Fibroblast of lung (primary cell): ENCODE measurements at places on chromosomes 5 and 9.

GRCh38 chr5:58816181-58816731 lies 233.4 kb downstream of the RAB3C start:
- no peak for DNase-seq
- H3K4me3 ChIP-seq: no peak overlapping the region
- H3K36me3 ChIP-seq: no peaks in the 10 kb centered on the region
- H3K27ac ChIP-seq: no peak overlapping the region
- H3K4me1 ChIP-seq: no peaks in the 10 kb centered on the region
- H3K27me3 ChIP-seq: no peaks in the 10 kb centered on the region

GRCh38 chr5:20266066-20266465 lies 278.1 kb upstream of the CDH18 start:
- H3K4me3 ChIP-seq: no peak overlapping the region
- peak; percentile 60 for DNase-seq
- no peaks in the 10 kb centered on the region for H3K27me3 ChIP-seq
- no peak overlapping the region for H3K27ac ChIP-seq
- no peaks in the 10 kb centered on the region for H3K36me3 ChIP-seq

- no peaks in the 10 kb centered on the region for H3K27me3 ChIP-seq
- no peak overlapping the region for H3K4me3 ChIP-seq
- no peak for DNase-seq
These were observed 102.6 kb upstream of the TRPM3 start for GRCh38 chr9:71223953-71224538.

DNA sequence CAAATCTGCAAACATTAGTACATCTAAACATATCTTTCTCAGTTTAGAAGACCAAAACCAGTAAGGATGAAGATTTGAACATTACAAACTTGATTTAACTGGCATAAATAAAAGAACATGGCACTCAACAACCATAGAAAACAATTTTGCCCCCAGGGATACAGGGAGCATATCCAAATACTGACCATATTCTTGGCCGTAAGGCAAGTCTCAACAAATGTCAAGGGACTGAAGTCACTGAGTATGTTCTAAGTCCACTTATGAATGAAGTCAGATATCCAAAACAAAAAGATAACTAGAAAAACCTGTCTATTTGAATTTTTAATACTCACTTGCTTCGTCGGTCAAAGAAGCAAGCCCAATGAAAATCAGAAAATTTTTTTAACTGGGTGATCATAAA lies 14.1 kb downstream of the FEM1C start:
- H3K27me3 ChIP-seq: no peaks in the 10 kb centered on the region
- peaks cover 4% of the 10 kb centered on the region for H3K4me1 ChIP-seq
- no peaks in the 10 kb centered on the region for H3K36me3 ChIP-seq
- H3K4me3 ChIP-seq: peak overlapping the region; percentile 3
- no peak overlapping the region for H3K27ac ChIP-seq

DNA sequence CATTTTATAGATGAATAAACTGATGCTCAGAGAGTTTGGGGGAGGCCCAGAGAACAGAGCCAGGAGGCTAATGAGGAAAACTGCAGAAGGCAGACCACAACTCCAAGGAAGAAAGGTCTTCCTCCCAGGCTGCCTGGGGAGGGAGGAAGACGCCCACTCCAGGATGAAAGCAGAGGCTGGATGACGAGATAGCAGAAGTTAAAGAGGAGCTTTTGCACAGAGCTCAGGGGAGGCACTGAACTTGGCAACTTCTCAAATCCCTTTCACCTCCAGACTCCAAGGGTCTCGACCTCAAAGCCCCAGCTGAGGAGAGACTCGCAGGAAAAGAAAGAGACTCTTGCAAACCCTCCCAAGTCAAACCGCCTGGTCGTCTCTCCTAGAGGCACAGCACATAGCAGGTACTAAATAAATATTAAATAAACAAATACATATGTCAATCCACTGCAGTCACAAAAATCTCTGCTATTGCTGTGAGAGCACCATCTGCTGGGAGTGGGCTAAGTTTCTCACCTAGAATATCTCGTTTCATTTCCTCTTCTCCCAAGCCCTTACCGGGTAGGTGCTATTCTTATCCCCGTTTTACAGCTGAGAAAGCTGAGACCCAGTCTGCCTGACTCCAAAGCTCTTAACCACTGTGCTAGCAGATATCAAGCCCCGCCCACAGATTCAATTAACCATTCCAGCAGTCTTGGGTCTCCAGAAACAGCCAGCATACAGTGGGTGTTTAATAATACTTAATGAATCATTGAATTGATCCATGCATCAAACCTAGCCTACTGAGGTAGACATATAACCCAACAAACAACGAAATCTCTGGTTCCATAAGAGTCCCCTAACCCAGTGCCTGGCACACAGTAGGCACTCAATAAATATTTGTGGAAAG lies 97.8 kb upstream of the HAND1 start:
- no peak overlapping the region for H3K27ac ChIP-seq
- H3K27me3 ChIP-seq: peaks cover 14% of the 10 kb centered on the region
- H3K36me3 ChIP-seq: no peaks in the 10 kb centered on the region
- H3K4me3 ChIP-seq: no peak overlapping the region
- no peak for DNase-seq

- H3K27me3 ChIP-seq: no peaks in the 10 kb centered on the region
- no peaks in the 10 kb centered on the region for H3K36me3 ChIP-seq
- H3K4me1 ChIP-seq: peaks cover 20% of the 10 kb centered on the region
- H3K4me3 ChIP-seq: peak overlapping the region; percentile 69
- H3K27ac ChIP-seq: peak overlapping the region; percentile 29
These were observed 705 bp downstream of the SEPTIN8 start for GRCh38 chr5:132776131-132776937.

DNA sequence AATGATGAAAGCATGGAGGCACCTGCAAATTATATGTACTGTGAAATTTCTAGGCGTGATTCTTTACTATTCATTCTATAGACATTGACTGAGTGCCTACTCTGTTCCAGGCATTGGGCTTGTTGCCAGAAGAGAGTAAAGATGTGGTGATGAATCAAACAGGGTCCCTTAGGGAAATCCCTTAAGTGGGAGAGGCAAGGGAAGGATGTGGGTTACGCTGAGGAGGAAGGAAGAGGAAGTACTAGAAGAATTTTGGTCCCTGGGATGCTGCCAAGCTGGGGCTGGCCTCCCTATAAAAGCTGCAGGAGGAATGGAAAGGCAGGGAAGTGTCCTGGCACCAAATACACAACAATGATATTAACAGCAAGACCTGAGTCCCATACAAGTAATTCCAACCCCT lies 76.7 kb upstream of the SPOCK1 start:
- no peak overlapping the region for H3K27ac ChIP-seq
- DNase-seq: peak; percentile 39
- H3K36me3 ChIP-seq: no peaks in the 10 kb centered on the region
- H3K27me3 ChIP-seq: no peaks in the 10 kb centered on the region

- no peaks in the 10 kb centered on the region for H3K4me1 ChIP-seq
- DNase-seq: no peak
- H3K36me3 ChIP-seq: no peaks in the 10 kb centered on the region
- H3K27me3 ChIP-seq: no peaks in the 10 kb centered on the region
- no peak overlapping the region for H3K27ac ChIP-seq
These were observed 53.6 kb upstream of the SLC1A3 start for GRCh38 chr5:36552651-36553393.

DNA sequence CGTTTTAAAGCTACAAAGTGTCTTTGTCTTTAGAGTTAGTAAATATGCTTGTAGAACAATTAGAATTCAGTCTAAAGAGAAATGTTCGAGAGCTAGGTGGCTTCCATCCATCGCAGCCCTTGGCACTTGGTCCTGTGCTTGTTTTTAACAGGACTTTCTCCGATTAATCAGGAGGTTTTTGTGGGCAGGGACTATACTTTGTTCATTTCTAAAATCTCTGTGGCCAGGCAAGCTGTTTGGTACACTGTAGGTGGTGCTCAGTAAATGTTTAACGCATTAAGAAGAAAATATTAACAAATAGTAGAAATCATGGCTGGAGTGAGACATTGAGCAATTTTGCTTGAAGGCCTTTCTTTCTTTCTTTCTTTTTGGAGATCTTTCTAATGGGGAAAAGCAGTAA lies 20.8 kb downstream of the AGXT2 start:
- no peaks in the 10 kb centered on the region for H3K27me3 ChIP-seq
- no peaks in the 10 kb centered on the region for H3K36me3 ChIP-seq
- no peak for DNase-seq
- no peak overlapping the region for H3K27ac ChIP-seq

DNA sequence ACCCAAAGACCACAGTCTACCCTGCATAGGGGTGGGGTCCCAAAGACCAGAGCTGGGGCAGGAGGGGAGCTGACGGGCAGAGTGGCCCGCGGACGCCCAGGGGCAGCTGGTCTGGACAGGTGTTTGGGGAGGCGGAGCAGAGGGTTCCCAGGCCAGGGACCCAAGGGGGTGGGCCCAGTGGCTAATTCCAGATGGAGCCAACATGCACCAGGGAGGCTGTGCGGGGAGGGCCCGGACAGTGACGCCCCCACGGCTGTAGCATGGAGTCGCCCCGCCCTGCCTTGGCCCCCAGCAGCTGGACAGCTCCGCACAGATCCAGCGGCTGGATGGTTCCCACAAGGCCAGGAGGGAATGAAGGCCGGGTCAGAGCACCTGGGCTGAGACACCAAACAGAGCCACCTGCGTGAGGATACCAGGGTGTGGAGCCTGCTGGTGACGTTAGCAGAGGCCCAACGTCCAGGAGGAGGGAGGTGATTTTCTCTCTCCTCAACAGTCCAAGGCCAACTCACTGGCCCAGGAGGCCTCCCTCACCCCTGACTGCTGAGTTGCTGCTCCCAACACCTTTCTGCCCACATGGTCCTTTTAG lies 55.3 kb upstream of the EGFL7 start:
- no peaks in the 10 kb centered on the region for H3K4me1 ChIP-seq
- no peaks in the 10 kb centered on the region for H3K36me3 ChIP-seq

DNA sequence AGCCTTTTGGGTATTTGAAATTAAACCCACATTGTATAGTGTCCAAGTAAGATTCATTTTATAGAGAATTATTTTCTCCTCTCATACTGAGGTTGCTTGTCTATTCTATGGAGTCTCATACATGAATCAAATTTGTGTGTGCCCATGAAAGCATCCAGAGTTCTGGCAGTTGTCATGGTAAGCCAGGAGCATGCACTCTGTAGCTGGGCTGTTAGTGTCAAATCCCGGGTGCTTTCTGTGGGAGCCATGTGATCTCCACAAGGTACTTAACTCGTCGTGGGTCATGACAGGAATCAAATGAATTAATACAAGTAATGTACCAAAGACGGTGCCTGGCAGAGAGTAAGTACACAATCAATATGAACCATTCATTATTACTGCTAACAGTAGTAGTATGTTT lies 58.7 kb downstream of the FBXL7 start:
- H3K4me1 ChIP-seq: no peaks in the 10 kb centered on the region
- no peak overlapping the region for H3K4me3 ChIP-seq
- H3K36me3 ChIP-seq: no peaks in the 10 kb centered on the region

DNA sequence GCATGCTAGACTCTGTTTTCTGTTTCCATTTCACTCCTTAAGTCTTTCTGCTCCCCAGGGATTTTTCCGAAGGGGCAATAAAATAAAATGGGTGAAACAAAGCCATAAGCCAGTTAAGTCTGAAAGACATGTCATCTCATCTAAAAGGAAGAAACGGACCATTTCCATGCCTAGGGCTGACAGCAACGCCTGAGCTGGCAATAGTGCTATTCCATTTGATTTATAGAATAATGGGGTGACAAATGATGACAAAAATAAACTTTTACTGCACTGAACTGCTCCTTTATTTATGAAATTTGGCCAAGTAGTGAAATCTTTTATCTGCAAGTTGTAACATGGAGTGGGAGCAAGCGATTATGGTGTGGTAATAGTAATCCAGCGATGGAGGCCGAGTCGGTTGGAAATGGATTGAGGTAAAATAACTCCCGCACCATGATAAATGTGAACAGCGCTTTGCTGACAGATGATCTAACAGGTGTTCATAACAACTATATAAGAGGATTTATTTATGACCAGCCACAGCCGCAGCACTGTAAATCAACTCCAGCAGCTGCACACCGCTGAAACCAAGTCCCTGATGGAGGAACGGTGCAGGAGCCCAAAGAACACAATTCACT lies 219.8 kb upstream of the TBCA start:
- H3K27ac ChIP-seq: no peak overlapping the region
- no peaks in the 10 kb centered on the region for H3K27me3 ChIP-seq
- no peak overlapping the region for H3K4me3 ChIP-seq
- DNase-seq: no peak
- no peaks in the 10 kb centered on the region for H3K36me3 ChIP-seq

GRCh38 chr9:73527521-73527920 lies 375.9 kb downstream of the ANXA1 start:
- H3K36me3 ChIP-seq: no peaks in the 10 kb centered on the region
- no peak overlapping the region for H3K4me3 ChIP-seq
- H3K27me3 ChIP-seq: no peaks in the 10 kb centered on the region
- H3K4me1 ChIP-seq: no peaks in the 10 kb centered on the region
- DNase-seq: no peak
